ENCODE measurements at places on chromosomes 5 and 9.

GRCh38 chr5:366541-367357 lies 45.2 kb downstream of the AHRR start:
- DNase-seq: no peak

- DNase-seq: no peak
These were observed 93.0 kb upstream of the FSTL4 start for GRCh38 chr5:133705331-133705730.

- DNase-seq: no peak
These were observed 144.8 kb downstream of the ST8SIA4 start for GRCh38 chr5:100758306-100758705.

GRCh38 chr9:22037954-22038690 lies 29.0 kb upstream of the CDKN2B start:
- no peak for DNase-seq

DNA sequence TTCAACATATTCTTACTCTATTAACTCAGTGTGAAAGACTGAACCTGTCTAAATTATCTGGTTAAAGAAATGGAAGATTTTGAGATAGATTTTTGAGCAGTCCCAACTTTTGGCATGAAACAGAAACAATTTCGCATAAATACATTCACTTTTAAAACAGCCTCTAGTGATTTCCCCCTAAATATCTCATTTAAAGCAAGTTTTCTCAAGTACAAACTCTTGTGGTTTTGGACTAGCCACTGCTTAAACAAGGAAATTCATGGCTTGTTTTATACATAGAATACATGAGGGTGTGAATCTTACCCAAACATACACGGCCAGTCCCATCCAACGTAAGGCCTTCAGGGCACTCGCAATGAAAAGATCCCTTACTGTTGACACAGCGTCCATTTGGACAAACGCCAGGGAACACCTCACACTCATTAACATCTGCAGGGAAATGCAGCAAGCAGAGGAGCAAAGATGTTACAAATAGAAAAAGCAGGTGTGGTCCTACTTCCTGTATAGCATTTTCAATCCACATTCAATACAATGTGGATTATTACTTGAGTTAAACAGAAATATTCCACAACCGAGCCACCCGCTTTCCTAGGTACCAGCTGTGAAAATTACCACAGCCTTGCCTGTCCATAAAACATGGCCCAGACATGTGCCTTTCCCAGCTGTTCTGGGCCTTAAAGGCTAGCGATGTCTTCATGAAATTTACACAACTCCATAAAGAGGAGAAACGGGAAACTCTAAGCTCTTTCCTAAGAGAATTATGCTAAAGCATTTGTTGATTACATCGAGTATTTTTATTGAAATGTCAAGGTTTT lies 188.8 kb downstream of the FBN2 start:
- DNase-seq: no peak

- DNase-seq: peak; percentile 60
These were observed 41.4 kb upstream of the CLPTM1L start for GRCh38 chr5:1386274-1386717.

- DNase-seq: no peak
These were observed 12.0 kb downstream of the RUSC2 start for GRCh38 chr9:35501946-35502345.

- no peak for DNase-seq
These were observed 312.1 kb downstream of the CDH12 start for GRCh38 chr5:22541037-22541436.

- no peak for DNase-seq
These were observed 5.3 kb upstream of the NFIL3 start for GRCh38 chr9:91428927-91429351.

- peak; percentile 62 for DNase-seq
These were observed 53.0 kb downstream of the CDC14B start for GRCh38 chr9:96566498-96567202.
